Activated CD8-positive, alpha-beta T cell treated with anti-CD3 and anti-CD28 coated beads for 36 hours (primary cell): ENCODE measurements at places on chromosomes 1 and 21.
A peak's percentile ranks its signal among the peaks of the same experiment; 100 is the strongest.

DNA sequence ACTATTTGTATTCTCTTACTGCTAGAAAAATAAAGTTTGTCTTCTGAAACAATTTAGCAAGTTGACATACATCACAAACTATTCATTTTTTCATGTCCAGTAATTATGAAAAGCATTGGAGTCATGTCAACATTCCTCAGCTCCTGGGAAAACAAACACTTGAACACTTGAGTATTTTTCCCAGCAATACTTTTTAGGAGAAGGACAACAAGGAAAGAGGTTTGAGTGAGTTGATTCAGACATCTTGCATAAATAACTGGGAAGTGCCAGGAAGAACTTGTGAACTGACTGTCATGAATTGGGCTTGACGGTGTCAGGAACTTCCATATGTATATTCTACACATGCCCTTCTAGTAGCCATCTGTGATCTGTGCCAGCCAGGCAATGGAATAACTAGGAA, 195.6 kb downstream of the HMCN1 start:
- DNase-seq = no peak

DNA sequence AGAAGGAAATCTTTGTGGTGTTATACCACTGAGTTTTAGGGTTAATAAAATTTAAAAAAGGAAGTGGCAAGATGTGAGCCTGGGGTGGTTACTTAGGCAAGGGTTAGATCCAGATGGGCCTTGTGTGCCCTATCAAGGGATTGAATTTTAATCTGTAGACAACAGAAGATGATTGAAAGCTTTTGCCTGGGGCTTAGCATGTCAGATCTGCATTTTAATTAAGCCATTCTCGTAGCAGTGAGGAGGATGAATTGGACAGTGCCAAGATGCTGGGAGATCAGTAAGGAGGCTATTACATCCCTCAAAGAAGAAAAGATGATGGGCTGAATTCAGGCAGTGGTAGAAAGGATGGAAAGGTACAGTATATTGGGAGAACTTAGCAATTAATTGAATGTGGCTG, 42.3 kb downstream of the HMGB4 start:
- no peak for DNase-seq

DNA sequence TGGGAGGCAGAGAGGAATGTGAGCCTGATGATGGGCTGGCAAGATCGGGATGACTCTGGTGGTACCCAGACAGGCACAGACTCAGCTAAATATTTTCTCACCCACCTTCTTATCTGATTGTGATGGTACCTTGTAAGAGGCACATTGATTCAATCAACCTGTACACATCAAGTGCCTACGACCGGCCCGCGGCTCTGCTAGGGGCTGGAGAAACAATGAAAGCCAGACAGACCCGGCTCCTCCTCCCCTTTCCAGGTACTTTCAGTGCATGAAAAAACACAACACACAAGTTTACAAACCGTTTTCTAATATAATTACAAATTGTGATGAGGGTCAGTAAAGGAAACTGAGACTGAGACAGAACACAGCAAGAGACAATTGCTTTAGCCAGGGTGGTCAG, 115.0 kb downstream of the LACTBL1 start:
- no peak for DNase-seq

- DNase-seq = no peak
These were observed 12.3 kb upstream of the PHC2 start for GRCh38 chr1:33443080-33443704.

GRCh38 chr1:218498056-218498938, 153.2 kb downstream of the TGFB2 start:
- no peak for DNase-seq

DNA sequence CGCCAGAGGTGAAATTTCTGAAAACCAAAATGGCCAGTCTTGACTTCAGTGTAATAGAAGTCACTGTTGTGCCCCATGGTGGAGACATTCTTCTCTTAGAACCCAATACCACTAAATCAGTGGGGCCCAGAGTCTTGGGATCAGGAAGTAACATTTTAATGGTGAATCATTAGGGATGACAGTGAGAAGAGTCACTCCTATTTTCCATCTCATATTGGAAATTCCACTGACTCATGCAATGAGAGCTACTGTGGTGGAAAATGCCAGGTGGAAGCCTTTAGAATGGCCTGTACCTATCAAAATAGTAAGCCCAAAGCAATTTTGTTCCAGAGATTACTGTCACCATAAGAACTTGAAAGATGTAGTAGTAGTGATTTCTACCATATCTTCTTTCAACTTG, 20.6 kb upstream of the PPM1J start:
- no peak for DNase-seq

GRCh38 chr1:20708057-20708456, 9.8 kb downstream of the KIF17 start:
- no peak for DNase-seq

DNA sequence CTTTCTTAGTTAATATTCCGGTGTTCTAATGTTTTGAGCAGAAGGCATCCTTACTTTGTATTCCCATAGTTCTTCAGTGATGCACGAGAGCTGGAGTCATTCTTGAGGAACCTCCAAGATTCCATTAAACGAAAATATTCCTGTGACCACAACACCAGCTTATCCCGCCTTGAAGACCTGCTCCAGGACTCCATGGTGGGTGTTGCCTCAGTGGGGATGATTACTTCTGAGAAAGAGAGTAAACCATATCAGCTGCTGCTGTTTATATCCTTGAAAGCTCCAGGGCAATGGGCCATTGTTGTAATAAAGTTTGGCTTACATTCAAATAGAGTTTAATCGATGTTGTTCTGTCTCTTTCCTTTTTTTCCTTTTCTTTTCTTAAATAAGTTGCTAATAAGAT, 93.1 kb downstream of the MACF1 start:
- no peak for DNase-seq

GRCh38 chr1:214003233-214003632, 15.5 kb downstream of the PROX1 start:
- DNase-seq = no peak

GRCh38 chr1:56849750-56850149, 4.8 kb upstream of the C8A start:
- no peak for DNase-seq

DNA sequence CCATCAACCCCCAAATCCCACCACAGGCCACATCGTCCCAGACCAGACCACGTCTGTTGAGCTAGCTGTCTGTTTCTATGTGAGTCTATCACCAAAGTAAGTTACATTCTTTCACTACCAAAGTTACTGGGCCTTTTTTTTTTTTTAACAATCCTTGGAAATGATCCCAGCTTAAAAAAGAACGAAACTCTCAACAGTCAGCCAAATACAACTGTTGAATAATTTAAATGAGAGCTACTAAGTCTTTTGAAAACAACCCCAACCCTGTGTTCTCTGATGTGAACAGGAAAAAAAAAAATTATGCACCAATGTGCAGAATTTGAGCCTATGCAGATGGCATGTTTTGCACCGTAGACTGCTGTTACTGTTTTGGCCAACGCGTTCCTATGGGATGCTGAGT, 134.0 kb upstream of the ETS2 start:
- no peak for DNase-seq

DNA sequence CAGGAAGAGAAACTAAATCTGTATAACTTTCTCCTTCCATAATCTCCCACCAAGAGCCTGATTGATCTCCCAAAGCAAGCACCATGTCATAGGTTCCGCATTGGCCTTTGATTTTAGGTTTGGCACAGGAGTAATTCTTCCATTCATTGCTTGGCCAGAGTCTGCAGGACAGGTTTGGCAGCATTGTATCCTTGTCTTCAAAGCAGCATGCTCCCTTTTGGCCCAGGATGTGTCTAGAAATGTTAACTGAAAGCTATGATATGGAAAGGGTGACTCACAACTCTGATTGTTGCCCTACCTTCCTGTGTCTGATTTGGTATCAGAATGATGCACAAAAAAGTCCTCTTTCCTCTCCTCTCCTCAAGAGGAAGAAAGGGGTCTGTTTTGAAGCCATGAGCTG, 824.3 kb upstream of the PRMT6 start:
- DNase-seq = no peak

DNA sequence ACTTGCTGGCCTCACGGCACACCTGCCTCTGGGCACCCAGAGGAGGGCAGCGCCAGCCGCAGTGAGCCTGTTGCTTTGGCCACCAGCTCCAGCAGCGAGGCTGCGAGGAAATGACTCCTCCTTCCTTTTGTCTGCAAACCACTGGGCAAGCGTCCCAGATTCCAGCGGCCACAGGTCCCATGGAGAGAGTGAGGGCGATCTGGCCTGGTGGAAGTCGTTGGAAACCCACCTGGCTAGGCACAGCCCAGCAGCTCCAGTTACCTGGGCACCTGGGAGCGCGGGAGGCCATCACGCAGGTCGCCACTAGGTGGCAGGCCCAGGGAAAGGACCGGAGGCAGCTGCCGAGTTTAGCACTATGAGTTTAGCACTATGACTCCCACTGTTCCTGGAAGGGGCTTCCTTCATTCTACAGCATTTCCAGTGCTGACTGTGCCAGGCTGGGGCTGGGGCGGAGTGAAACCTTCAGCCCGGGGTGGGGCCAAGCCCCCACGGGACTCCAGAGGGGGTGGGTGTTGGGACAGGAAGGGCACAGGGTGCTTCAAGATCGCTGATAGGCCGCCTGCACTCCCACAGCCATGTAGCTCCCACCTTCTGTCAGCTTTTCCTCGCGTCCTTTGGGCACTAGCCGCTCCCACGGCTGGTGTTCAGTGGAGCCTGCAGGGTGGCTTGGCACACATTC, 1.1 kb upstream of the ESPN start:
- peak; percentile 83 for DNase-seq

GRCh38 chr1:220699044-220699443, 8.9 kb downstream of the C1orf115 start:
- no peak for DNase-seq

DNA sequence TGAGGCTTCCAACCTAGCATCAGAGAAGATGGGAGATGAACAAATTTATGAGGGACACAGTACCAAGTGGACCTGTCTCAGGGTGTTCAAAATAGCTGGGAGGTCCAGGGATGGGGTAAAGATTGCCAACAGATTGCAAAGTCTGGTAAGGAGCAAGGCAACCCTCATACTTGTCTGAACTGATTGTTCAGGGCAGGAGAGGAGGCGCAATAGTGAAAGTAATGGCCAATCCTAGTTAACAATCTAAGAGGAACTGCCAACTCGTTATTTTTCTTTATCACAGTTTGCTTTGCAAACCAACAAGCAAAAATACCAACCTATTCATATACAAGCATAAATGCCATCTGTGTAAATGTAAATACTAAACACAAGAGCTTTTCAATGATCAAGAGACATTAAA, 78.4 kb upstream of the S1PR1 start:
- no peak for DNase-seq

- DNase-seq = peak; percentile 95
These were observed 14.4 kb downstream of the ABCG1 start for GRCh38 chr21:42233067-42233961.

- DNase-seq = no peak
These were observed 198.2 kb downstream of the GREM2 start for GRCh38 chr1:240413732-240414131.
